GM23248 (cell line): ENCODE measurements at places on chromosomes 12 and 14. TPM values are rescaled to one million over a fixed set of nuclear protein-coding genes. Genes with fewer than 3 reads are reported as not detected.
A peak's percentile ranks its signal among the peaks of the same experiment; 100 is the strongest.

Gene NRL
- 0.86 TPM in 1 of 2 replicates, not detected in the other for total RNA-seq

- H3K27me3 ChIP-seq: no peaks in the 10 kb centered on the region
- no peak for DNase-seq
- no peak overlapping the region for H3K4me3 ChIP-seq
- no peaks in the 10 kb centered on the region for H3K36me3 ChIP-seq
- no peak overlapping the region for H3K27ac ChIP-seq
Measured at GRCh38 chr14:44531658-44532057, 24.6 kb upstream of the FSCB start.

DNA sequence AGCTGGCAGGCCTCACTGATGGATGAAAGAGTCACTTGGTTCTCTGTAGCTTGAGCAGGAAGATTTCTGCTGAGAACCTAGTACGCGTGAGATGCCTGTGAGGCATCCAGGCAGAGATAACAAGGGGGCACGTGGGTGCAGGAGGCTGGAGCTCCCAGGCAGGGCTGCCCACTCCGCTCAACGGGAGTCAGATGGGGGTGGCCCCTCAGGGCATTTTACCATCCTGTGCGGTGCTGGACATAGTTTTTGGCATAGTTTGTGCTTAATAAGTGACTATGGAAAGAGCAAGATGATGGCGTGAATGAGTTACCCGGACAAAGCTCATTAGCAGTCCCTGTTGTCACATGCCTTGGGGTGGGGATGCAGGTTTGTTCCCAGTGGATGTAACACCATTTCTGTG, 182.8 kb downstream of the TSPAN9 start:
- no peaks in the 10 kb centered on the region for H3K36me3 ChIP-seq
- DNase-seq: no peak
- H3K4me1 ChIP-seq: no peaks in the 10 kb centered on the region

Gene KRT74
- not detected in 2 replicates for total RNA-seq

Gene SDS
- total RNA-seq: not detected in 2 replicates

- H3K4me3 ChIP-seq: no peak overlapping the region
- H3K27me3 ChIP-seq: no peaks in the 10 kb centered on the region
- no peaks in the 10 kb centered on the region; the same call in 1 of the 2 replicates for H3K36me3 ChIP-seq
- no peak overlapping the region for H3K27ac ChIP-seq
- H3K4me1 ChIP-seq: no peaks in the 10 kb centered on the region
Measured at GRCh38 chr12:7114851-7115250, 5.8 kb upstream of the C1RL start.

GRCh38 chr12:93776581-93777018, 99.4 kb downstream of the CRADD start:
- peaks cover 52% of the 10 kb centered on the region for H3K4me1 ChIP-seq
- no peaks in the 10 kb centered on the region for H3K27me3 ChIP-seq
- H3K4me3 ChIP-seq: 0 out of 2 replicates have a peak overlapping the region, but pooled peaks have one; percentile 40

DNA sequence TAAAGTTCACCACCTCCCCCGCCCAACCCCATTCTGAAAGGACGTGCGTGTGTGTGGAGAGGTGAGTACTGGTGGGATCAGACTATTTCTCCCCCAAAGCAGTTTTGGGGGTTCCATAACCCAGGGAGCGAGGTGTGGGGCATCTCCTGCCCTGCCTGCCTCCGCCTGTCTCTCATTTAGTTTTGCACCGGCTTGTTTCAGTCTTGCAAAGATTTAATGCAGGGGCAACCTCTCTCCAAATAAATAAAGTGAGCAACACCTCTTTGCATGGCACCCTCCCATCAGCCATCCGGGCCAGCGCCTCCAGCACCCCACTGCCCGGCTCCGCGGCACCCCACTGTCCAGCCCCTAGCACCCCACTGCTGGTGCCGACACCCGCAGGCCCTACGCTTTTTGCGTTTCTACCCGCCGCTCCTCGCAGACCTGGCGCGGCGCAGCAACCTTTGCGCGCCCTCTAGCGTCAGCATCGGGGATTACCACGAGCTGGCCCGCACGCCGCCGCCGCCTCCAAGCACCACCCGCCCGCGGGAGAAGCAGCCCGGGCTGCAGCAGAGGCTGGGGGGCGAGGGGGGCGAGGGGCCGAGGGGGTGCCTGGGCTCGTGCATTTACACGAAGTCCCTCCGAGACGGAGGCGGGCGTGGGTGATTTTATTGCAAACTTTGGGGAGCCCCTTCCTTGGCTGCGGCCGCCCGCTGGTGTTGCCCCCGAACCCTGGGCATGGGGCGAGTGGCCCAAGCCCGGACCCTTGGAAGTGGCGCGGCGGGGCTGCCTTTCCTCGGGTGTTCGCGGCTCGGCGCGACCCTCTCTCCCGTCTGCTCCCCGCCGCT, 55.8 kb upstream of the VRK1 start:
- no peaks in the 10 kb centered on the region for H3K4me1 ChIP-seq
- peak overlapping the region; percentile 75 for H3K4me3 ChIP-seq
- peak; percentile 68 for DNase-seq
- no peak overlapping the region for H3K27ac ChIP-seq

Gene RERG
- total RNA-seq: not detected in 2 replicates

Gene PCK2
- 70.3 and 84.3 TPM in 2 replicates for total RNA-seq

DNA sequence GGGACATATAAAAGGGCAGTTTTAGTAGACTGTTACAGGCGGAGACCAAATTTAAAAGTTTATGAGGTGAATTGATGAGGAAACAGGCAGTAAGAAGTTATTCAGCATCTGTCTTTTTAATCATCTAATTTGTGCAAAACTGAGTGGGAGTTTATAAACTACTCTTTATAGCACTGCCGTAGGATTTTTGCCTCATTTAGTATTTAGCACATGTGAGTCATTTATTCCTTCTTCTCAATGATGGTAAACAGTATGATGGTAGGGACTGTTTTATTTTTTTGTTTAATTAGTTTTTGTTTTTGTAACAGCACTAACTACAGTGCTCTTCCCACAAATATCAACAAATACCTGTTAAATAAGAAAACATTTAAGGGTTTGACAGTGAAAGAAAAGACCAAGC, 20.6 kb downstream of the TOGARAM1 start:
- H3K36me3 ChIP-seq: no peaks in the 10 kb centered on the region
- H3K27me3 ChIP-seq: no peaks in the 10 kb centered on the region
- peak; percentile 28 for DNase-seq
